ENCODE measurements at places on chromosomes 7 and 10. TPM values are rescaled to one million over a fixed set of nuclear protein-coding genes. Genes with fewer than 3 reads are reported as not detected.

DNA sequence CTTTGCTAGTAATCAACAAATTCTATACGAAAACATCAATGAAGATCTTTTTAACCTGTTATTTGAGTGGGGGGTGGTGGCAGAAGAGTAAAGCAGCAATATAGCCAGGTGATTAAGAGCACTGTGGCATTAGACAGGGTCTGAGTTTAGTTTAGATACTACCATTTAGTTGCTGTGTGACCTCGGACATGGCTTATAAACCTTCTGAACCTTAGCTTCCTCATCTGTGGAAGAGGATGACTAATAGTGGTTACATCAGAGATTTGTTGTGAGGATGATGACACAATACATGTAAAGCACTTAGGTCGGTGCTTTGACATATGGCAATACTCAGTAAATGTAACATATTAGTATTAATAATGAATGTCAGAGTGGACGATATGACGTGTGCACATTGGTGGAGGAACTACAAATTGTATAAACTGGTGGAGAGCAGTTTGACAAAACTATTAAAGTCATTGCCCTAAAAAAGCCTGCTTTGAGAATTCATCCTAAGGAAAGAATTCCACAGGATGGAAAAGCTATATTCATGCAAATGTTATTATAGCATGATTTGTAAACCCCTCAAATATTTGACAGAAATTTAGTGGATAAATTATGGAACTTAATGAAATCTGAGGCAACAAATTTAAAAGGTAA is 24.3 kb downstream of the SPAG6 start:
- DNase-seq: no peak
- H3K27me3 ChIP-seq: no peaks in the 10 kb centered on the region
- H3K4me3 ChIP-seq: no peak overlapping the region
- no peaks in the 10 kb centered on the region for H3K36me3 ChIP-seq

GRCh38 chr7:72140566-72140965 is 271.6 kb downstream of the CALN1 start:
- no peaks in the 10 kb centered on the region for H3K4me1 ChIP-seq
- DNase-seq: no peak
- H3K27ac ChIP-seq: no peak overlapping the region
- no peaks in the 10 kb centered on the region for H3K27me3 ChIP-seq
- no peak overlapping the region for H3K4me3 ChIP-seq

- H3K4me3 ChIP-seq: no peak overlapping the region
- H3K36me3 ChIP-seq: no peaks in the 10 kb centered on the region
- H3K4me1 ChIP-seq: no peaks in the 10 kb centered on the region
- H3K27ac ChIP-seq: no peak overlapping the region
Observed at GRCh38 chr7:144534196-144534595, 130.7 kb upstream of the NOBOX start.

DNA sequence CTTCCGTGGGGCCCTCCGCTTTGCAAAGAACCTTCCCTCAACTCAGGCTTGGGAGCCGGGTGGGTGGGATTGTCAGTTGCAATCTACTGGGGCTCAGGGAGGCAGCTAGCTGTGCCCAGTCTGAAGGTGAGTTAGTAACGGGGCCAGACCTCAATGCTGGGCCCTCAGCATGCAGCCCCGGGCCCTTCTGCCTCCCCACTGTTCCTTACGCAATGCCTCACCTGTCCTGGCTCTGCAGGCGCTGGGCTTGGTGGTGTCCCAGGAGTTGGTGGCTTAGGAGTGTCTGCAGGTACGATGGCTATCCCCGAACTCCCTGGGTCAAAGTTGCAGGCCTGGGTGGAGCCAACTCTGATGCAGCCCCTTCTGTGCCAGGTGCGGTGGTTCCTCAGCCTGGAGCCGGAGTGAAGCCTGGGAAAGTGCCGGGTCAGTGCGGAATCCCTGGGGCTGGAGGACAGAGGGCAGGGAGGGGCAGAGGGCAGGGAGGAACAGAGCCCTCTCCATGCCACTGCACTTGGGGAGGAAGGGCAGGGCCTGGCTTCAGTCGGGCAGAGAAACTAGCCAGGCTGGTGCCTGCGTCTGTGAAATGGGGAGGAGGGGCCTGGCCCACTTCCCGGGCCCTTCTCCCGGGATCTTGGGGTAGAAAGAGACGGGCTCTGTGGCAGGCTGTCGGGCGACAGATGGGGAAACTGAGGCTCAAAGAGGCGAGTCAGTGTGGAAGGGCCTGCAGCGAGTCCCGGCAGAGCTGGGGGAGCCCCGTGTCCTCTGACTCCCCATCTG is 15.0 kb downstream of the ELN start:
- H3K4me1 ChIP-seq: no peaks in the 10 kb centered on the region
- H3K27ac ChIP-seq: no peak overlapping the region
- no peaks in the 10 kb centered on the region for H3K36me3 ChIP-seq
- no peaks in the 10 kb centered on the region for H3K27me3 ChIP-seq

Gene ADCY1
- total RNA-seq: 0.33 TPM

Gene CPA2
- not detected for total RNA-seq

Data from liver (tissue), 10 donors.